ENCODE measurements at places on chromosomes 1 and 21. TPM values are rescaled to one million over a fixed set of nuclear protein-coding genes. Genes with fewer than 3 reads are reported as not detected.

DNA sequence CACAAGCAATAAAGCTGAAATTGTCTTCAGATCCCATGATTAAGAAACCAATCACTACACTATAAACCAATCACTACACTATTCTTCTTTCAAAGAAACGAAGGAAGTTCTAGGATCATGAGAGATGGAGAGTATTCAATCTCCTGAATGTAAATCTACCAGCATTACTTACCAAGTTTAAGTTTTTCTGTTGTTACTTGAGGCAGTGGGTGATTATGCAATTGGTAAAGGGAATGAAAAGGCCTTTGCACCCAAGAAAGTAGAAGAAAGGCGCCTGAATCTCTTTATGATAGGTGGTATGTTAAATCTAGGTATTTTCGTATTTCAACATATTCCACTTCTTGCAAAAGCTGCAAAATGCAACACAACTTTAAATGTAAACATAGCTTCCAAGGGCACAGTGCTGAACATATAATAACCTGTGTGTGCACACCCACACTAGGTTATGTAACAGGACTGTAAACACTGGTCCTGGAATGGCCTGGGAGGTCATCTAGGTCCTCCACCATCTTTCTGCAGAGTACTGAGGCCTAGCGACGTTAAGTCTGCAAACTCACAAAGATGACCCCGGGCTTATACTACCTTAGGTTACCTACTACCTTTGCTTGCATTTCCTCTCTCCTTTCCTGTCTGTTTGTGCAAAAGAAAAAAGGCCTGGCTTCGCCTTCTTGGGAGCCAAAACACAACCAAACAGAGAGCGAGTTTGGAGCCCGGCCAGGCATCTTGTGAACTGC is 1.1 kb upstream of the UAP1 start:
- no peak for DNase-seq

DNA sequence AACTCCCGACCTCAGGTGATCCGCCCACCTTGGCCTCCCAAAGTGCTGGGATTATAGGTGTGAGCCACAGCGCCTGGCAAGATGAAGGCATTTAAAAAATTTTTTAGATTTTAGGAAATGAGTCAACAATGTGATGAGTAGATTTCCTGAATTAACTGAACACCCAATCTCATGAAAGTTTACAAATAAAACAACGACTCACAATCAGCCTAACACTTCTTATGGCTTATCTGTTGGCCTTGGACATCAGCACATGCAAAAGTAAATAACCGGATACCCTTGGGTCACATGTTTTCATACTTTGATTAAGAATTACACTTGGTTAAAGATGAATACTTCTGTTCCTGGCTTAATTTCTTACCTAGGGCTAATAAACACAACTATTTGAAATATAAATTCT is 3.0 kb downstream of the GNG12 start:
- no peak for DNase-seq

- DNase-seq = no peak
These were observed 1.2 kb upstream of the RNF223 start for GRCh38 chr1:1075148-1075935.

DNA sequence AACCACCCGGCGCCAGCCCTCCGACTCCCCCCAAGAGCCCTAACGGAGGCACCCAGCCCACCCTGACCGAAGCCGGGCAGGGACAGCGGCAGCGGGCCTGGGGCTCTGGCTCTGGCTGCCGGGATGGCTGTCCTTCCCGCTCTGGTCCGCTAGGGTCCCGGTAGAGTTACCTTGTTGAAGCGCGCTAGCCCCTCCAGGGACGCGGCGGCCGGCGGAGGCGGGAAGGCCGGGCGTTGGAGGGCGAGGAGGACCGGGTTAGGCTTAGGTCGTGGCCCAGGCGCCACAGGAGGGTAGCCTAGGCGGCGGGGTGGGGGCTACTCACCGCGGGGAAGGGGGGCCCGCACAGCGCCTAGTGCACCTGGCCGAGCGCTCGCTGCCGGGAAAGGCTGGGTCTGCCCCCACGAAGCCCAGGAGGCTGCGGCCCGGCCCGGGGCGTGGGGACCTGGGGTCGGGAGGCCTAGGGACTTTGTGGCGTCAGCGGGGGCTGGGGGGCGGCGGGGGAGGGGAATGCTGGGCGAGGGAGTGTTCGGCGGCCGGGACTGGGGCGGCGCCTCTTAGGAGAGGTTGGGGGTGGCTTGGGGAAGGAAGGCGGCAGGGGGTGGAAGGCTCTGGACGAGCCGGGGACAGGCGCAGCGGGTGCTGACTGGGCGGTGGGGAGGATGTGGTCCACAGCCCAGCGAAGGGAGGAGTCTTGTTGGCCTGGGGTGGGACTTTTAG is at the start of gene TRIM17:
TSS of gene TRIM17 (minus strand) at position 645 of the 717 bp plus-strand sequence. CDS start 1,789 bp downstream, outside the sequence.
- DNase-seq = no peak

GRCh38 chr1:109270623-109271317 is 12.2 kb downstream of the PSRC1 start:
- DNase-seq = no peak

The GALE gene
- polyA plus RNA-seq = 18.0 TPM

The RGS1 gene
- 4.1 TPM for polyA plus RNA-seq

GRCh38 chr1:20574686-20575540 is 14.0 kb upstream of the CDA start:
- DNase-seq = peak; percentile 83

The HRNR gene
- not detected for polyA plus RNA-seq

DNA sequence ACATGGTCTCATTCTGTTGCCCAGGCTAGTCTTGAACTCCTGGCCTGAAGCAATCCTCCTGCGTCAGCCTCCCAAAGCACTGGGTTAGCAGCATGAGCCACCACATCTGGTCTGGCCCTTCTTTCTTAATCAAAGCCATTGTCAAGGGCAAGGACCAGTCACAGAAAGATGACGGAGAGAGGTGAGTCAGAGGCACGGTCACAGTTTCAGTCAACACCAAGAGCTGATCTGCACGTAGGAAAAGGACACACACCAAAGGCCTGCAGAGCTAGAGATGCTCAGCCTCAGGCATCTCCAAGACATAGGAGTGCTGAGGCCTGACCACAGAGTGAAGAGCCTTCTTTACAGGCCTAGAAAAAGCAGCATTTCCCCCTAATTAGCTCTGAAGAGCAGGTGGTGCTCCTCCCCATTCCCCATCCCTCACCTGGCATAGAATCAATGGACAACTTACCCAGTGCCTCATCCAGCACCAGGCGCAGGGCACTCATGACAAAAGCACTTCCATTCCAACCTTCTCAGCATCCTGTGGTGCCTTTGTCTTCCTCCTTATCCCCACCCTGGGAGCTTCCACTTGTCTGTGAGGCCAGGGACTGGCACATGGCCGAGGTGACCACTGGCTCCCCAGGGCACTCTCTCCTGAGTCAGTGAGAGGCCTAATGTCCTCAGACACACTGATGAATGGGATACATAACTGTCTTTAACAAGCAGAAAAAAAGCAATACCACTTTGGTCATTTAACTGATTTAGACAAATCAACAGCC is 139.8 kb downstream of the AJAP1 start:
- no peak for DNase-seq

The WDR26 gene
- polyA plus RNA-seq = 2.7 TPM

DNA sequence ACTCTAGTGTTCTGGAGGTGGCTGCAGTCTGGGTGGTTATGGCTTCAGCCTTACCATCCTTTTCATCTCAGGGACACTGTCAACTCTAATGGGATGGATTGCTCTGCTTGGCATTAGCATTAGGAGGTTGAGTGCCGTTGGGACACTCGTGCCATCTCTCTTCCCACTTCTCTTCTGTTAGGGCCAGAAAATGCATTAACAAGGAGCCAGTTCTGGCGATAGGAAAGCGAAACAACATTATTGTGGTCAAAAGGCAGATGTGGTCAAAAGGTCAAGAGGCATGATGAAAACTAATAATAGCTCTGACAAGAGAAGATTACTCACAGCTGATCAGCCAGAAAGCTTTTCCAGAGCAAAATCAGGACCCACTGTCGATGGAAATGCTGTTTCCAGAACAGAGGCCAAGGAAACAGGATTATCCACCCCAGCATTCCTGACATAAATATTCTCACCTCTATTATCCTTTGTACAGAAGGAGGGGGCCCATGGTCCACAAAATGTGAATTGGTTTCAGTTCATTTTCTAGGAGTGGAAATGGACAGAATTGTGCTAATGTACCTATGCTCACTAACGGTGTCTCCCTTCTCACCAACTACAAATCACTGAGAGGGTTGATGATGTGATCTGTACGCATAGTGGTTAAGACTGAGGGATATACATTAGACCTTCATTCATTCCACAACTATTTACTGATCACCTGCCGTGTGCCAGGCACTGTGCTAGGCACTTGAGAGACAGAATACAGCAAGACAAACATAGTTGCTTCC is 72.0 kb downstream of the ST6GALNAC5 start:
- DNase-seq = no peak

GRCh38 chr1:52769346-52770033 is 43.2 kb downstream of the ZYG11B start:
- no peak for DNase-seq

- no peak for DNase-seq
These were observed 64.6 kb downstream of the TRIM11 start for GRCh38 chr1:228341814-228342626.

DNA sequence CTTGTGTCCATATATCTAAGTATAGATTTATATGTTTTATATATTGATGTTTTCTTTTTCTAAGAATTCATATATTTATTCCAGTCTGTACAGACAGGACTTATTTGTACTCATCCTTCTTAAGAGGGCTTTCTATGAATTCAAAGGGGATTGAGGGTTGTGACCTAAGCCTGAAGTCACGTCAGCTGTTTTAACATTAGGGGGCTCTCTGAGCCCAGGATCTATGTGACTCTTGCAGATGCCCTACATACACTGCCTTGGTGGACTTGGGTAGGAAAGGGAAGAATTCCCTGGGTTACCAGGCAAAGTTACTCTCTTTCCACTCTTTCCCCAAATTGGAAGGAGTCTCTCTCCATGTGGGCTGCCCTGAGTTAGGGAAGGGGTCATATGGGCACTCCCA is 283.8 kb upstream of the DAB1 start:
- no peak for DNase-seq

The ZSCAN20 gene
- 0.29 TPM for polyA plus RNA-seq

DNA sequence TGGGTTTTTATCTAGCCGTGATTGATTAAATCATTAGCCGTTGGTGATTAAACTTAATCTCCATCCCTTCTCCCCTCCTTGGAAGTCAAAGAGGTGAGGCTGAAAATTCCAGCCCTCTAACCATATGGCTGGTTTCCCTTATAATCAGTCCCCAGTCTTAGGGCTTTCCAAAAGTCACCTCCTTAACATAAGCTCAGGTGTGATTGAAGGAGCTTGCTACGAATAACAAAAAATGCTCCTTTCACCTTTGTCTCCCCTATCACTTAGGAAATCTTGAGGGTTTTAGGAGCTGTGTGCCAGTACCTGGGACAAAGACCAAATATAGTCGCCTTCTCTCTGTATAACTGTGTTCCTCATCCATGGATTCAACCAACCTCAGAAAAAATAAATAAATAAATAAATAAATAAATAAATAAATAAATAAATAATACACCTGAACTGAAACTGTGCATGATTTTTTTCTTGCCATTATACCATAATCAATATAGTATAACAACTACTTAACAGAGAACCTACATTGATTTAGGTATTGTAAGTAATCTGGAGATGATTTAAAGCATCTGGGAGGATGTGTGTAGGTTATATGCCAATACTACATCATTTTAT is 82.2 kb downstream of the PAPPA2 start:
- DNase-seq = no peak

- no peak for DNase-seq
These were observed 1145.6 kb downstream of the KCNT2 start for GRCh38 chr1:195462646-195463045.

DNA sequence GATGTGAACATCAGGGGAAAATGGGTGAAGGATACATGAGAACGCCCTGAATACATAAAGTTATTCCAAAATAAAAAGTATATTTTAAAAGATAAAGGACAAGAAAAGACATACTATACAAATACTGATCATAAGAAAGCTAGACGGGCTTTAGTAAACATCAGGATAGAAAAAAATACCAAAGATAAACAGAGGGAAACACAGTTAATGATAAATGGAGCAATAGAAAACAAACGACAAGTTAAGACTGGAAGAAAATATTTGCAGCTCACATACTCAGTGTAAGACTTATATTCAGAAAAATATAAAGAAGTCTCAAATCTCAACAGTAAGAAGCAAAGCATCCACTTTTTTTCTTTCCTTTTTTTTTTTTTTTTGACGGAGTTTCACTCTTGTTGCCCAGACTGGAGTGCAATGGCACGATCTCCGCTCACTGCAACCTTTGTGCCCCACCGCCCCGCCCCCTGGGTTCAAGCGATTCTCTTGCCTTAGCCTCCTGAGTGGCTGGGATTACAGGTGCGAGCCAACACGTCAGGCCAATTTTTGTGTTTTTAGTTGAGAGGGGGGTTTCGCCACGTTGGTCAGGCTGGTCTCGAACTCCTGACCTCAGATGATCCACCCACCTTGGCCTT is 94.8 kb downstream of the OMA1 start:
- DNase-seq = no peak

The HMCN1 gene
- not detected for polyA plus RNA-seq

- DNase-seq = no peak
These were observed 60.5 kb downstream of the DMAP1 start for GRCh38 chr1:44273560-44274350.

The XKR8 gene
- 36.7 TPM for polyA plus RNA-seq

The MCOLN2 gene
- polyA plus RNA-seq = 1.1 TPM

DNA sequence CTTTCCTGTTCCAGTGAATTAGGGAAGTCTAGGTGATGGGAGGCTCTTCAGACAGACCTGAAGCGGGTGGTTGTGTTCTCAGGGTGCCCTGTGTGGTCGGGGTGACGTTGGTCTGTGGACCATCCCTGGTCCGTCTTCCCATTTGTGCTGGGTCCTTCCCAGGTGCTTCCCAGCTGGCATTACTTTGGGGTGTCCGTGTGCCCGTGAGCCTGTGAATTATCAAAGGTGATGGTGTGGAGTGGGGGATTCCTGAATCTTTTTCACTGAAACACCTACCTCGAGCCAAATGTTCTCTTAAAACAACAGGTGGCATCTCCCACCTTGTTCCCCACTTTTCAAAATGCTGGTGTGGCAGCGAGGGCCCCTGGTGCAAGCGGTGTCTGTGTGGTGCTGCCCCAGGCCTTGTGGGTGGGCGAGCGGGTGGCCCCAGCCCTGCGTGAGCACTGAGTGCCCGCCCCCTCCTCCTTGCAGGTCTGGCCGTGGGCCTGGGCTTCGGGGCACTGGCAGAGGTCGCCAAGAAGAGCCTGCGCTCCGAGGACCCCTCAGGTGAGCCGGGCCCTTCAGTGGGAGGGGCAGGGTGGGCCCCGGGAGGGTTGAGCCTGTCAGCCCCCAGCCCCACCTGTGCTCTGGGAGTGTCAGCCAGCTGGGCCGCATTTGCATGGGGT is 37.0 kb downstream of the COQ8A start:
- no peak for DNase-seq

Data from CD14-positive monocyte (primary cell).